ENCODE measurements at places on chromosomes 2 and 18.

- H3K27me3 ChIP-seq: peaks cover 13% of the 10 kb centered on the region
- H3K4me1 ChIP-seq: peaks cover 18% of the 10 kb centered on the region
- H3K36me3 ChIP-seq: no peaks in the 10 kb centered on the region
- peak within 1 kb of the TSS; percentile 33 for H3K4me3 ChIP-seq
- no peak within 1 kb of the TSS for H3K27ac ChIP-seq
Measured at GRCh38 chr2:287911-288757, at the start of gene ALKAL2. ALKAL2 (minus strand) TSS chr2:288091; CDS start chr2:287835, 256 bp downstream.

DNA sequence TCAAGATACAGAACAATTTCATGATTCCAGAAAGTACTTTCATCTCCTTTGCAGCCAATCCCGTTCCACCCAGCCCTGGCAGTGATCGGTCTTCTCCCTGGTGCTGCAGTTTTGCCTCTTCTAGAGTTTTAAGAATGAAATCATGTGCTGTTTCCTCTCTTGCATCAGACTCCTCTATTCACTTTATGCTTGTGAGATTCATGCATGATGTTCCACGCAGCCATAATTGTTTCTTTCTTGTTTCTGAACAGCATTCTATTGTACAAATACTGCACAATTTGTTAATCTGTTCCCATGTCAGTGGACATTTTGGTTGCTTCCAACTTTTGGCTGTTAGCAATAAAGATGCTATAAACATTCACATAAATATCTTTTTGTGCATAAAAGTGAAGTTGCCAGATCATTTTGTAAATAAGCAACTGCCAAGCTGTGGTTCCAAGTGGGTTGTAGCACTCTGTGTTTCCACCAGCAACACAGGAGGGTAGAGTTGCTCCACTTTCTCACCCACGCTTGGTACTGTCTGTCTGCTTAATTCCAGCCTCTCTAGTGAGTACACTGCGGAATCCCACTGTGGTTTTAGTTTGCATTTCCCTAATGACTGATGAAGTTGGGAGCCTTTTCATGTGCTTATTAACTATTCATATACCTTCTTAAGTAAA is 104.5 kb downstream of the TWIST2 start:
- no peaks in the 10 kb centered on the region for H3K27me3 ChIP-seq
- peaks cover 12% of the 10 kb centered on the region for H3K4me1 ChIP-seq
- H3K4me3 ChIP-seq: no peak overlapping the region
- no peak for DNase-seq

DNA sequence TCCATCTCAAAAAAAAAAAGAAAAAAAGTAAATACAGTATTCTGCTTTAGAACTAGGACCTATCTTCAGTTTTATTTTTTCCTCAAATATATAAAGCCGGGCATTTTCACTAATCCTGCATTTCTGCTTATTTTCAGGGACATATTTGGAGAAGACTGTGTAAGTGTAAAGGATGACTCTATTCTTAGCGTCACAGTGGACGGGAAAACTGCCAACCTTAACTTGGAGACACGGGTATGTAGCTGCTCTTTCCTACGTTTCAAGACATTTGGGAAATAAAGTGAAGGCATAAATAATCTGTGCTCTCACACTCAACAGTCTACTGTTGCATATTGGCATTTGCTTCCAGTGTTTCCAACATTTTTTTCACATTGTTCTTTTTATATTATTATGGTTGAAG is 3.1 kb upstream of the IAH1 start:
- no peak for DNase-seq
- H3K4me3 ChIP-seq: no peak overlapping the region
- H3K27me3 ChIP-seq: no peaks in the 10 kb centered on the region
- peaks cover 25% of the 10 kb centered on the region for H3K4me1 ChIP-seq

- no peak overlapping the region for H3K4me3 ChIP-seq
- no peak overlapping the region for H3K27ac ChIP-seq
- H3K4me1 ChIP-seq: peaks cover 19% of the 10 kb centered on the region
- DNase-seq: peak; percentile 74
- no peaks in the 10 kb centered on the region for H3K27me3 ChIP-seq
Measured at GRCh38 chr2:235390108-235390815, 103.6 kb upstream of the AGAP1 start.

Data from CD4-positive, alpha-beta memory T cell (primary cell).